Neural crest cell (in vitro differentiated cells): ENCODE measurements at places on chromosomes 16 and 17.

DNA sequence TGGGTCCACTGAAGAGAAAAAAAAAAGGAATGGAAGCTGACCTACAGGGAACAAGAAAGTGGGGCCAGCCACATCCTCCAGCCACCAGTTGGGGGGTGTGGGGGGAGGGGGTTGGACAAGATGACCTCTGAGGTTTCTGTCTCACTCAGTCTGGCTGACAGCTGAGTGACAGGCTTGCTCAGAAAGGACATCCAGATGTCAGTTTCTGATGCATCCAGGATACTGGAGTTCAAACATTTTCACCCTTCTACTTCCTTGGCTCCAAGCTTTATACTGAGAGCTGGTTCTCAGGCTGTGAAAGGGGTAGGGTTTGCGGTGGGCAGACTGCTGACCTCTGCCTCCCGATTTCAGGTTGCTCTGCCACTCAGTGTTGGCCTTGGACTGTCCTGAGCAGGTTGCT is 2178.3 kb downstream of the TP53TG3F start:
- no peak for DNase-seq

DNA sequence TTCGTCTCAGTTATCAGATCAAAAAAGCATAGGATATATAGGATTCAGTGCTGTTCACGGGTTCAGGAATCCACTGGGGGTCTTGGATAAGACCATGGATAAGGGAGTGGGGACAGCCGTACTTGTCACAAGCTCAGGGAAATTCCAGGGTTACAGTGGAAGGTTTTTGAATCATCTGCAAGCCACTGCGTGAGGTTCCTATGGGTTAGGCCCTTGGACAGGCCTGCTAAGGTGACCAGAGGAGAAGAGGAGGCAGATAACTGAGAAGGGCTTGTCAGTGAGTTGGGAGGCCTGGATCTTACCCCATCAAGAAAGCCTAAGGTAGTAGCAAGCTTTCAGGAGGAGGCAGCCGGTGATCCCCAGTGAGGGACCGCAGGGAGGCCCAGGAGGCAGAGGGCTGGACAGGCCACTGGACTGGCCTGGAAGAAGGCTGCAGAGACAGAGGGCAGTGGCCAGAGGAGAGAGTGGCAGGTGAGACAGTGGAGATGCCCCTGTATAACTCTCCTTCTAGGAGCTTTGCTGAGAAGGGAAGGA is 27.3 kb downstream of the NGFR start:
- DNase-seq = no peak

GRCh38 chr16:87363771-87364455 is 19.7 kb downstream of the FBXO31 start:
- DNase-seq = no peak

- no peak for DNase-seq
Measured at GRCh38 chr17:82283208-82283749, 9.8 kb upstream of the CSNK1D start.

- DNase-seq = no peak
Measured at GRCh38 chr17:39663340-39663687, 1.8 kb upstream of the TCAP start.

- peak; percentile 41 for DNase-seq
Measured at GRCh38 chr17:76497979-76498875, 3.0 kb downstream of the RHBDF2 start.

- DNase-seq = no peak
Measured at GRCh38 chr17:60442271-60443173, 20.2 kb downstream of the CHCT1 start.

- DNase-seq = no peak
Measured at GRCh38 chr16:17483351-17483750, 12.6 kb upstream of the XYLT1 start.

GRCh38 chr17:35094902-35095301 is 24.8 kb downstream of the RAD51D start:
- DNase-seq = no peak

DNA sequence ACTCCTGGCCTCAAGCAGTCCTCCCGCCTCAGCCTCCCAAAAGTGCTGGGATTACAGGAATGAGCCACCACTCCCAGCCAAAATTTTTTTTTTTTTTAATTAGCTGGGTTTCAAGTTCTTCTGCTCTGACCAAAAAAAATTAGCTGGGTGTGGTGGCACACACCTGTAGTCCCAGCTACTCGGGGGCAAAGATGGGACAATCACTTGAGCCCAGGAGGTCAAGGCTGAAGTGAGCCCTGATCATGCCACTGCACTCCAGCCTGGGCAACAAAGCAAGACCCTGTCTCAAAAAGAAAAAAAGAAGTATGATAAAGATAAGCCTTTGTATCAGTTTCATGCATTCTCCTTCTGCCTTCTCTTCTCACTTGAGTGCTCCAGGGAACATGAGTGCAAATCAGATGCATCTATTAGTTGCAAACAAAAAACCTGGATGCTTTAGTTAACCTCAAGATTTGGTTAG is 1.9 kb downstream of the NQO1 start:
- no peak for DNase-seq

DNA sequence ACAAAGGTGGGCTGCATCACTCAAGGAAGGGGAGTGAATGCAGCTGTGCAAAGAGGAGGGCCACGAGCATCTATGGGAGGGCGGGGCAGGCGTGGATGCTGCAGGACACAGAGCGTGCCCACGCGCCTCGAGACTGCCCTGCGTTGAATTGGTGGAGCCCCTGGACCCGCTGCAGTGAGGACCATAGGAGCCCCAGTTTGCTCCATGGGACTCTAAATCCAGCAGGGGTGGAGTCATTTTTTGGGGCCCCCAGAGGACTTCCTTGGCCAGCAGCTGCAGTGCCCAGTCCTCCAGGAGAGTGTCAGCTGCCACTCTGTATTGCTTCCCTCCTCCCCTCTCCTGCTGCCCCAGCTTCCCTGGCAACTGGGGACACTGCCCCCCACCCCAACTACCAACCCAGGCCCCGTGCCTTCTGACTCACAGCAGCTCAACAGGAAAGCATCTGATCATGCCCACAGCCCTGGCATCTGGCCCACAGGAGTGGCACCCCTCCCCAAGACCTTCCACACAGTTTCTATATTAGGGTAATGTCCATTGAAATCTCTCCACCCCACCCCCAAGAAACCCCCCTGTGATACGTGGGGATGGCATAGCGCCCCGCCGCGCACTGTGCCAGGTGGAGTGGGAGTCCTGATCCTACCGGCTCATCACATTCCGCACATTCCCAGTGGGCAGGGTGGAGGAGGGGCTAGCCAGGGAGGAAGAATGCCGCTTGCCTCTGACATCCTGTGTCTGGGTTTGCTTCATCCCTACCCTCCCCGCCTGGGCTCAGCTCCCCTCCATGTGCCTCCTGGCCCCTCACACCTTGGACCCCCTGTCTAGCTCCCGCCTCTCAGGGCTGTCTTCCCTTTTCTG is 27.8 kb upstream of the ITGA3 start:
- DNase-seq = no peak

DNA sequence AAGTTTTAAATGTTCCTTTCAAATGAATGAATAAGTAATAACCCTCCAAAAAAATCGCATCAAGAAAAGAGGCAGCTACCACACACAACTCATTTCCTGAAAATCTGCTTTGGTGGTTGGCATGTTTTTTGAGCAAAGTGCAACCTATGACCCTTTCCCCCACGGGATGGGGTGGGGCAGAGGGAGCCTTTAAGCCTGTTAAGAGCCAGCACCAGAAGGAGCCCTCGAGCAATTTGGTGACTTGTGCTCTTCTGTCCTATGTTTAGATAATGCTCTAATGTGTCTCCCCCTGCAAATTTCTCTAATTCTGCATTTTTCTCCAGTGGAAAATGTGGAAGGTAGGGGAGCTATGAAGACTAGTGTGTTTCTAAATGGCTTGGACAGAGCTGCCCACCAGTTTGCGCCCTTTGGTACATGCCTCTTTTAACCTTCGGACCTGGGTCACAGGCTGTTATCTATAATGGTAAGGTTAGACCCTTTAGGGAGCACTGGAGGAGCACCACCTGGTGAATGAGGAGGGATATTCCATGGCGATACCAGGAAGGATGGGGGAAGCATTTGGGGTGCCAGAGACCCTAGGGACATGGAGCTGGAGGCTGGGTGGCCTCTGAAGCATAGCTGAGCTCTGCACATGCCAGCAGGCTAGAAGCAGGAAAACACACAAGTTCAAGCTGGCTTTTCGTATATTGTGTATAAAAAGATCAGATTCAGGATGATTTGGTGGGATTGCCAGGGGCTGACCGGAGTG is 1.6 kb downstream of the PYCARD start:
- DNase-seq = no peak

DNA sequence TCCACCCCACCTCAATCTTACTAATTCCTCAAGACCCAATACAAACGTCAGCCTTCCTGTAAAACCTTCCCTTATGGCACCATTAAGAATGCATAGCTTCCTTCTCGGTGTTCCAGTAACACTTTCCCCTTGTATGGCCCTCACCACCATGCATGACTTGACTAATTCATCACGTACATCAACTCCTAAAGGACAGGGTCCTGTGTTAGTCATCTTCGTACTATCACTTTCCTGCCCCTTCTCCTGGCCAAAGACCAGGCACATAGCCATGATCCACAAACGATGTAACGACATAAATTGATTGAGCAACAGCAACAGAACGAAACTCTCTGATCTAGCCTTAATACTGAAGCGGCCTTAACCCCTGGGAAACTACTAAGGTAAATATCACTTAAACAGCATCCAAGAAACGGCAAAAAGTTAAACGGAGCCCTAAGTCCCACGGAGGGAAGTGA is 612 bp downstream of the PSMD12 start:
- no peak for DNase-seq

GRCh38 chr16:68077866-68078700 is 7.1 kb upstream of the NFATC3 start:
- no peak for DNase-seq

DNA sequence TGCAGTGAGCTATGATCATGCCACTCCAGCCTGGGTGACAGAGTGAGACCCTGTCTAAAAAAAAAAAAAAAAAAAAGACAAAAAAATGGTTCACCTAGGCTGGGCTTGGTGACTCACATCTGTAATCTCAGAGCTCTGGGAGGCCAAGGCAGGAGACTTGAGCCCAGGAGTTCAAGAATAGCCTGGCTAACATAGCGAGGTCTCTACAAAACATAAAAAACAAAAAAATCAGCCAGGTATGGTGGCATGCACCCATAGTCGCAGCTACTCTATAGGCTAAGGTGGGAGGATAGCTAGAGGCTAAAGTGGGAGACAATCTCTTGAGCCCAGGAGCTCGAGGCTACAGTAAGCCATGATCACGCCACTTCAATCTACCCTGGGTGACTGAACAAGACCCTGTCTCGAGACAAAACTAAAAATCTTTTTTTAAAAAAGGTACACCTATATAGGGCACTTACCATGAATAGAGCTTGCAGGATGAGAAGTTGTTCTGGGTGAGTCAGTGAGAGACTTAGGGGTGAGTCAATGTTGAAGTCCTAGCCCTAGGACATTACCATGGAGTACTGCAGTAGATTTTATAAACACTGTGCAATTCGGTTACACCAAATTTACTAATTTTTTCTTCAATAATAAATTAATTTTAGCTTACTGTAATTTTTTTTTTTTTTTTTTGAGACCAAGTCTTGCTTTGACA is 19.0 kb downstream of the USP32 start:
- no peak for DNase-seq

GRCh38 chr16:8519179-8519578 is 71.1 kb downstream of the TMEM114 start:
- DNase-seq = no peak

DNA sequence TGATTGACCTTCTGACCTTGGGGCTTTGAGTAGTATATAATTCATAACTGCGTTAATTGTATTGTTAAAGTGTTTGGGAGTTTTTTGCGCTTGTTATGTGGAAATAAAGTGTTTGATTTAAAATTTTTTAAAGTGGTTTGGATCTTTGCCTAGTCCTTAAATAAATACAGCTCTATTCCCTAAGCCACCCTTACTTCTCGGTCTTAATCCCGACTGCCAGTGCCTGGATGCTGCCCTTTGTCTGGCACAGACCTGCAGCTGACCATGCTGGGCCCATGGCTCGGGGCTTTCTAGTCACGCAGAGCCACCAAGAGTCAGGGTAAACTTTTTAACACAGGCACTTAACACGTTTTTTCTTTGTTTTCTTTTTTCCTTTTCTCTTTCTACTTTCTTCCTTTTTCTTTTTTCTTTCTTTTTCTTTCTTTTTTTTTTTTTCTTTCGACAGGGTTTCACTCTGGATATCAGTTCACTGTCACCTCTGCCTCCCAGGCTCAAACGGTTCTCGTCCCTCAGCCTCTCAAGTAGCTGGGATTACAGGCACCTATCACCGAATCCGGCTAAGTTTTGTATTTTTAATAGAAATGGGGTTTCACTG is 19.6 kb upstream of the SLC5A11 start:
- DNase-seq = no peak

- DNase-seq = no peak
Measured at GRCh38 chr17:67068999-67069398, 24.6 kb downstream of the CACNG1 start.

DNA sequence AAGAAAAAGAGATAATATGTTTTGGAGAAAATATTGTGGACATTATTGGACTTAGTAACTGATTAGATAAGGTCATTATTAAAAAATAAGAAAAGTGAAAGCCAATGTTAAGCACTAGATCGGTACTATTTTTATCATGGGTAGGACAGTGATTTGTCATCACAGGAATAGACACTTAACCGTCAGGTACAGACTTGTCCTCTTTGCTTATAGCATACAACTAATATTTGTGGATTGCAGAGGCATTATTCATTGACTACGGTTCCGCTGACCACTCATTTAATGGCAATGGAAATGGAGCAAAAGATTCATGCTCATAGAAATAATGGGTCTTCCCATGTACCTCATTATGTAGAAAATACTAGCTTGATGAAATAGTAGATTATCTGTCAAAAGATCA is 596.3 kb upstream of the CA10 start:
- no peak for DNase-seq

GRCh38 chr16:84606081-84606875 is 11.6 kb downstream of the COTL1 start:
- DNase-seq = no peak

DNA sequence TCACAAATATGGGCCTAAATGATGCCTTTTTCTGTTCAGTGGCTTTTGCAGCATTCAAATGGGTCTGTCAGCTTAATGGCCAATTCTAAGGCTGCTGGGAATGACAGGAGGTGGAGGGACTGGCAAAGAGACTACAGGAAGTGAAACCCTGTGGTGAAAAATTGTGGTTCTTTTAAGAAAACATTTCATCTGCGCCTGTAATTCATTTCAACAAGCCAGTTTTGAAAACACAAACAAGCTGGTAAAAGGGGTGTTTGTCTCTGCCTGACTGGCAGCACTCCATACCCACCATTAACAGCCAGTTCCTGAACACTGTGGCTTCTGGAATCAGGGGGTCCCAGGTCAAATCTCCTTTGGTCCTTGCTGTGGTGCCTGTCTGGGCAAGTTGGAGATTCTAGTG is 3.6 kb upstream of the KDM8 start:
- DNase-seq = no peak

GRCh38 chr17:68102318-68102758 is 66.8 kb downstream of the KPNA2 start:
- no peak for DNase-seq

DNA sequence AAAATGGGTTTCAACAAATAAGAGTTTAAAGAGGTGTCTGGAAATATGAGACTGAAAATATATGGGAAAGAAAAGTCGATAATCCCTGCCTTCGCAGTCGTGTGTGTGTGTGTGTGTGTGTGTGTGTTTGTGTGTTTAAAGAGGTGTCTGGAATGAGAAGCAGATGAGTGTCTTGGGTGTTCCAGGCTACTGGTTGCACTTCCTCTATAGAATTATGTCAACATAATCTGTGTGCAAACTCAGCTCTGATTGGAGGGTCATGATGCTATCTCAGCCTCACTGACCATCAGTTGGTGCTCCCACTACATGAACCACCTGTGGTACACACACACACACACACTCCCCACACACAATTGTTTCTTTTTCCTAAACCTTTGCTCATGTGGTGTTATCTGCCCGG is 347.3 kb downstream of the NPIPA8 start:
- no peak for DNase-seq

- DNase-seq = no peak
Measured at GRCh38 chr17:9090641-9091096, 69.4 kb downstream of the NTN1 start.
